ENCODE measurements at places on chromosomes 16 and 17.

GRCh38 chr17:48748718-48749566 lies 20.4 kb upstream of the HOXB13 start:
- DNase-seq: no peak

GRCh38 chr16:51996516-51996915 lies 550.4 kb downstream of the TOX3 start:
- DNase-seq: no peak

DNA sequence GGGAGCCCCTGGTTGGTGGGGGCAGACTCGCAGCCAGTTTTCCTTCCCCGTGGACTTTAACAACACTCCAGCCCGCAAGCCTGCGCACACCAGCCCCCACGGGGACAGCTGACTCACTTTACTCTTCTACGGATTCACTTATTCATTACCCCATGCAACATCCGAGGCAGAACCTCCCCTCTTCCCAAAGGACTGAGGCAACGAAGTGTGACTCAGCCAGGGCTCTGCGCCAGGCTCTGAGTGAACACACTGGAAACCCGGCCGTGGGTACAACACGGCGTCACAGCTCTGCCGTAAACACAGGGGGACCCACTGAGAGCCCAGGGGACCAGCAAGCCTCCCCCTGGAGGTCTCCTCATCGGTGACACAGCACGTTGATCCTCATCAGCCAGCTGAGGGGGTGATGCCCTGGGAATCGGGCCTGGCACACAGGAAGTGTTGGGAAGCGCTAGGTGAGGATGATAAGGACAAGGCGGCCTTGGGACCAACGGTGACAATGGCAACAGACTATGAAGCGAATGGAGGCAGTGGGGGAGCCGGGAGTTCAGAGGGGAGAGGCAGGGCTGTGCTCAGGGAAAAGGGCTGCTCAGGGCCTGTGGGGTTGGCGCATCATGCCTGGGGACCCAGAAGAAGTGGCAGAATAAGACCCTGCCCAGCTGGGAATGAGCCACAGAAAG lies 14.6 kb downstream of the COTL1 start:
- DNase-seq: peak; percentile 78

DNA sequence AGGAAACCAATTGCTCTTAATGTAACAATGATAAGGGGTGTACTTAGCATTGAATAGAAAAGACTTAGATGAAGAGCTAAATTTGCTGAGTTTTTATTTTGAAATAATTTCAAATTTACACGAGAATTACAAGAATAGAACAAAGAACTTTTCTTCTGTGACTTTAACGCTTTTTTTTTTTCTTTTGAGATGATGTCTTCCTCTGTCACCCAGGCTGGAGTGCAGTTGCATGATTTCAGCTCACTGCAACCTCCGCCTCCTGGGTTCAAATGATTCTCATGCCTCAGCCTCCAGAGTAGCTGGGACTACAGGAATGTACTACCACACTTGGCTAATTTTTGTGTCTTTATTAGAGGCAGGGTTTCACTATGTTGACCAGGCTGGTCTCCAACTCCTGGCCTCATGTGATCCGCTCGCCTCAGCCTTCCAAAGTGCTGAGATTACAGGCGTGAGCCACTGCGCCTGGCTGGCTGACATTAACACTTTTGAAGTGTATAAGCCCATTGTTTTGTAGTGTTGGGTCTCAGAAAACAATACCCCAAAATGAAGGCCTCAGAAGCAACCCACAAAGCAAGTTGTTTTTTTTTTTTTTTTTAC lies 2.1 kb downstream of the TEN1 start:
- no peak for DNase-seq

DNA sequence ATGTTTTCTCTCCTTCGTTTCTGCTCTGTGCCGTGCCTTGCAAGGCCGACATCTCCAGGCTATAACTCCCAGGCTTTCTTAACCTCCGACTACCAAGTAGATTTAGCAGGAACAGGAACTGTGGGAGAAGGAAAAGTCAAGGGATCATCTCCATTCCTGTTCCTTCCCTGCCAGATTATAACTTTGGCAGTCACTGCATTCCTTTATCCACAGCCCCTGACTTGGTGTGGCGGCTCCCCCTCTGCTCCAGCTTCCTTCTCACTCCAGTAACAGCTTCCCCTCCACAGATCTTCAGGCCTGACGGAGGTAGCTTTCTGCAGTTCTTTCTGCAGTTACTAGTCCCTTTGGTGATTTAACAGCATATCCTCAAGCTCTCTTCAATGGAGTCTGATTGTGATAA lies 234.6 kb upstream of the MON1B start:
- no peak for DNase-seq

GRCh38 chr17:71530248-71530647 lies 590.6 kb upstream of the SOX9 start:
- no peak for DNase-seq

DNA sequence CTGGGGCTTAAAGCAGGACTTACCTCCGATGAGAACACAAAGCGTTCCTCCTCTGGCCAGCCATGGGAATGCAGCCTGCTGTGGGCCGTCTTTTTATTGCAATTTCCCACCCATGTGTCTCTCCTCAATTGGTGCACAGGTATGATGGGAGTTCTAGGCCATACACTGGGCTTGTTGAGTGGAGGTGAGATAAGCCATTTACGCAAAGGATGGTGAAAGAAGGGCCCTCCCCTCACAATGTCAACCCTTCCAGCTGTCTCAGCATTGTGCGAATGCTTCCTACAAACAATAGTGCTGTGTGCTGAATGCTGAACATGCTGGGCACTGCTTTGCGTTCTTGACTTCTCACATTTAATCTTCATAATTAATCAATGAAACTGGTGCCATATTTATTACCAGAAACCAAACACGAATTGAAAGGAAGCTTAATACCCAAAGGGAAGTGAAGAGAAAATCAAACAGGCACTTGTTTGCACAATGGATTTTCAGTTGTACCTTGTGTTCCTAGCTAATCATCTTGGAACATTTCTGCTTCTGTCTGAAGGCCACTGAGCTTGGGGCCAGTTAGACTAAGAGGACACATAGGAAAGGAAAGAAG lies at the start of gene GP2:
GP2 (minus strand) TSS at position 70 of the 598 bp plus-strand sequence. CDS start 1,082 bp downstream, outside the sequence.
- DNase-seq: no peak

DNA sequence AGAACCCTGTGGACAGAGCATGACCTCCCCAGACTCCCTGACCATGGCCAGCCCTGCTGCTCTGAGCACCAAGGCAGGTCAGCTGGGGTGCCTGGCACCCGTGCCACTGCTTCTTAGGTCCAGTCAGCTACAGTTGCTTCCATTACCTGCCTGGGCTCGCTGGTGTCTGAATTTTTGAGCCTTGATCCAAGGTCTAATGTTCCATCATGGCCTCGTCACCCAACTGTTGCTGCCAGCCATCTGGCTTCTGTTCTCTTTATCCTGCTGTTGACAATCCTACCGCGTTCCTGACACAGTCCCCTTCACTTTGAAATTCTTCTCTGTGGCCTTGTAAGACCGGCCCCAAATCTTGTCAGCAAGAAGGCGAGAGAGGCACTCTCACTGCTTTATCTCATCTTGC lies 16.7 kb downstream of the GLYR1 start:
- no peak for DNase-seq

GRCh38 chr17:21194226-21194625 lies 19.7 kb downstream of the TMEM11 start:
- no peak for DNase-seq

DNA sequence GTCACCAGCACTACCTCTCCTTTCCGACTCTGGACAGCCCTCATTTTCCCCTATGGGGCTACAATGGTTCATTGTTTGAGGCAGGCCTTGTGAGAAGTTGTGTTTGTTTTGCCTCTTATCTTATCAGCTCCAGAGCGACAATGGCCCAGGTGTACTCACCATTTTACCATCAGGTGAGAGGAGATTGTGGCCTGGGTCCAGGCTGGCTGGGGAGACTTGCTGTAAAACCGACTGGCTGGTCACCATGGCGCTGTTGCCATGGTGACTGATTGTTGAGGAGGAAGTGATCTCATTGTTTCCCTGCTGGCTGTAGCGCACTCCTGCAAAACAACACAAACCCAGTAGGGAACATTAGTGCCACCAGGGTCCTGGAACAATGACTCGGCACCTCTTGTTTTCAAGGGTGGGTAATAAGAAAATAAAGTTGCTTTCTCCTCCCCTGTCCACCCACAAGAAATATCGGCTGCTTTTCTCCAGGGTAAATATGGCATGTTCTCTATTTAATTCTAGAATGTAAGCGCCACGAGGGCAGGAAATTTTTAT lies 34.4 kb downstream of the HNF1B start:
- no peak for DNase-seq

- DNase-seq: peak; percentile 22
Measured at GRCh38 chr16:73420676-73421075, 372.7 kb upstream of the ZFHX3 start.

GRCh38 chr16:67917852-67918236 lies 13.8 kb downstream of the CTRL start:
- DNase-seq: peak; percentile 93

GRCh38 chr17:4796552-4796920 lies 572 bp downstream of the PSMB6 start:
- peak; percentile 54 for DNase-seq

- no peak for DNase-seq
Measured at GRCh38 chr16:50400967-50401348, 32.2 kb upstream of the BRD7 start.

DNA sequence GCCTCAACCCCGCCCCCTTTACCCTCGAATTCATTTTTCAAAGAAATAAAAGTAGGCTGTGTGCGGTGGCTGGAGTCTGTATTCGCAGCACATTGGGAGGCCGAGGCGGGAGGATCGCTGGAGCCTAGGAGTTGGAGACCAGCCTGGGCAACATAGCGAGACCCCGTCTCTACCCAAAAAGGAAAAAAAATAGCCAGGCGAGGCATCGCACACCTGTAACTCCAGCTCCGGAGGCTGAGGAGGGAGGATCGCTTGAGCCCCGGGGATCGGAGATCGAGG lies 671 bp upstream of the TOP2A start:
- DNase-seq: no peak

DNA sequence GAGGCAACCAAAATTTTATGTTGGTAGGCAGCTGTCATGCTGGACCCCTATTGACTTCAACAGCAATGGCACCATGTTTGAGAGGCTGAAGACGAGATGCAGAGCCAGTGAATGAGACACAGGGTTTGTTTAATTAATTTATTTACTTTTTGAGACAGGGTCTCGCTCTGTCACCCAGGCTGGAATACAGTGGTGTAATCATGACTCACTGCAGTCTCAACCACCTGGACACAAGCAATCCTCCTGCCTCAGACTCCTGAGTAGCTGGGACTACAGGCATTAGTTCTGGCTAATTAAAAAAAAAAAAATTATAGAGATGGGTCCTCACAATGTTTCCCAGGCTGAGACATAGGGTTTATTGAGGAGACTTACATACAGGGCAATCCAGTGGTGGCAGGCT lies 36.2 kb upstream of the PPM1D start:
- no peak for DNase-seq

- DNase-seq: no peak
Measured at GRCh38 chr17:50491505-50491904, 12.8 kb downstream of the RSAD1 start.

DNA sequence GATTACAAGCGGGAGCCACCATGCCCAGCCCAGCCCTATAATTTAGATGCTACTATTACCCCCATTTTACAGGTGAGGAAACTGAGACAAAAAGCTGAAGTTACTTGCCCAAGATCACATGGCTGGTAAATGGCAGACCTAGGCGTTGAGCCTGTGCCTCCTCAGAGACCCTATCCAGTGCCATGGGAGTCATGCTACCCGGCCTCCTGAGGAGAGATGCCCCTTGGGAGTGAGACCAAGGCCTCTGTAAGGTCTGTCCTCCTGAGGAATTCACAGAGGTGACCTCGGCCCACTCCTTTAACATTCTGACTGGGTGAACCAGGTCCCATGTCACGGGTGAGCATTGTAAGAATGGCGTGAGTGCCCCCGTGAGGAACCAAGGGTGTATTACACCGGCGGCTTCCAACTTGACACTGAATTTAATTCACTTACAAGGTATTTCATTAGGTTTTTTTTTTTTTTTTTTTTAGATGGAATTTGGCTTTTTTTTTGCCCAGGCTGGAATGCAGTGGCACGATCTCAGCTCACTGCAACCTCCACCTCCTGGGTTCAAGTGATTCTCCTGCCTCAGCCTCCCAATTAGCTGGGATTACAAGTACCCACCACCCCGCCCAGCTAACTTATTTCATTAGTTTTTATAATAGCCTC lies 95.7 kb downstream of the ABCC6 start:
- peak; percentile 90 for DNase-seq

- DNase-seq: no peak
Measured at GRCh38 chr17:2235792-2236366, 67.7 kb downstream of the SMG6 start.

DNA sequence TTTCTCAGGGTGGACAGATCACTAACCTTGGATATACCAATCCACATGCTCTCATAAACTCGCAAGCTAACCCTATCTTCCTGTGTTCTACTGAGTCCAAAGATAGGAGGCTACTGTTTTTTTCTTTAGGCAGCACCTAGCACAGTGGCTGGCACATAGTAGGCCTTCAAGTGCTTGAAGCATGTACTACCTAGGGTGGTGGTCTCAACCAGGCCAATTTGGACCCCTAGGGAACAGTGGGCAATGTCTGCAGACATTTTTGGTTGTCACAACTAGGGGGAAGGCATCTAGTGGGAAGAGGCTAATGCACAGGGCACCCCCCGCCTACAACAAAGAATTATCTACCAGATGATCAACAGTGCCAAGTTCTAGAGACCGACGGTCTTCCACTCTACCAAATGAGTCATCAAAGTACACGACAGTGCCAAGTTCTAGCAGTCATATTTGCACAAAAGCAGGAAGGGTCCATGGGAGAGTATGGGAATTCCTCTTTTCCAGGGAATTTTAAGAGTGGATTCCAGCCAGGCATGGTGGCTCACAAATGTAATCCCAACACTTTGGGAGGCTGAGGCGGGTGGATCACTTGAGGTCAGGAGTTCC lies 390.3 kb downstream of the SLC39A11 start:
- peak; percentile 75 for DNase-seq

DNA sequence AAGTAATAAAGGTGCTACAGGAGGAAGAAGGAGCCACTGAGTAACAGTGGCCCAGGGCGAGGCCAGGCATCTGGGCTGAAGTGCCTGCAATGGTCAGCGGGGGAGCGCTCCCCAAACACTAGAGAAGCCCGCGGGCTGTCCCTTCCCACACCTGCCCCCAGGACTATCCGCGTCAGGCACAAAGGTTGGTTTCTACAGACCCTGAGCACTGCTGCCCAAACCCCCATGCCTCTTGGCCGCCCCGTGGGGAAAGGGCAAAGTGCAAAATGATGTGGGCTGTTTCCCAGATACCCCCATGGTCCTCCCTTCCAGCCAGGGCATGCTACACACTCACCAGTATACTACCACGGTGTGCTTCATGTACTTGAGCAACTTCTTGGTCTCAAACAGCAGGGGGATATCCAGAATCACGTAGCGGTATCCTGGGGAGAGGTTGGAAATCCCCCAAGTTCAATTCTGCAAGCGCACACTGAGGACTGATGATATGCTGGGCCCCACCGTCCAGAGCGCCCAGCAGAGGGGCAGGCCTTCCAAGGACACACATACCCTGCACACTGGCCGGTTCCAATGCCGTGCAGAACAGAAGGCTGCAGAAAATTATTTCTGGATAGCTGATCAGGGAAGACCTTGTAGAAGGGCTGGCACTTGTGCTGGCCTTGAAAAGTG lies 21.5 kb downstream of the DCAKD start:
- DNase-seq: no peak

Data from HTR-8/SVneo (cell line).